Endothelial cell of umbilical vein (primary cell): ENCODE measurements at places on chromosomes 6 and 20.

- peak; percentile 18 for DNase-seq
These were observed 54.4 kb downstream of the PCNA start for GRCh38 chr20:5065166-5065878.

- DNase-seq = peak; percentile 38
These were observed 72.9 kb downstream of the HDGFL1 start for GRCh38 chr6:22642254-22642653.

GRCh38 chr6:136945711-136946121, 23.6 kb downstream of the SLC35D3 start:
- DNase-seq = no peak

DNA sequence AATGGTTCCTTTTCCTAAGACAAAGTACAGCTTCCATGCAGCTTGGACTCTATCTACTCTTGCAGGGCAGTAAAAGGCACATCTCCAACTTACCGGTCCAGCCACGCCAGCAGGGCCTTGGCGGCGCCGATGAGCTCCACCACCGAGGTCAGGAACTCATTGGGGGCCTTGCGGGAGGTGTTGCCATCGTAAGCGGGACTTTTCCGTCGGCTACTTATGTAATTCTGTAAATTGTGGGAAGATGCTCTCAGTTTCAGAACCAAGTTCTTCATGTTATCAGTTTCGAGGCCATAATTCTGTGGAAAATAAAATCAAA, 68.5 kb downstream of the CNKSR3 start:
- no peak for DNase-seq

- DNase-seq = peak; percentile 80
These were observed 481.2 kb downstream of the HAO1 start for GRCh38 chr20:7459083-7459482.

DNA sequence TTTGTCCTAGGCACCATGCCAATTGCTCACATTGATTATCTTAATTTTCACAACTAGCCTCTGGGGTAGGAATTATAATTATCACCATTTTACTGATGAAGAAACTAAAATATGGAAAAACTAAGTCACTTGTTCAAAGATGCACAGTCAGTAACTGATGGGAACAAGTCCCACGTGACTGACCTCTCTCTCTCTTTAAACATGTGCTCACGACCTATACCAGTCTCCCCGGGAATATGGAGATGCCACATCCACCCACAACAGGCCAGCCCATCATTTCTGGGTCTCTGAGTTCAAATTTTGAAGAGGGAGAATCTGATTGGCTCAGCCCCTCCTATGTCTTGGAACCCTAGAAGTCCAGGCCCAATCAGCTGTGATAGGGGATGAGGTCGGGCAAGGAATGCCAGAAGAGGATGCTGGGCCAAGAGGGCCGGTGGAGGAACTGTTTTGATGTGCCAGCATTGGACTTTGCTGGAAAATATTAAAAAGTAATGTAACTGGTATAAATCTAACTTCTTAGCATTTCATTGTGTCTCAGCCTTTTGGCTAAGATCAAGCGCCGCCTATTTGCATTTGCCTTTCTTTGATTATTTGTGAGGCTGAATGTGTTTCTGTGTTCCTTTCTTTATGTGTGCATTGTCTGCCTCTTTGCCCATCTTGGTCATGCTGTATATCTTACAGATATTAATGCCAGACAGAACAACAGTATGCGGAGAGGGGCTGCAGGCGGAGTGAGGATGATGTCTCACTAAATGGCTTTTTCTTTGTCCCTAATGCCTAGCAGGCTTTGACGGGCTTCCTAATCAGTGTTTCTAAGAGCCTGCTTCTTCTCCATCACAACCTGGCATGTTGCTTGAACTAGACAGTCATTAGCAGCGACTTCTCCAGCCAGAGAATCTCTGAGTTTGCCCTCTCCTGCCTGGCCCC, 126.6 kb downstream of the VEGFA start:
- no peak for DNase-seq

- DNase-seq = peak; percentile 70
These were observed 70.0 kb downstream of the SNX5 start for GRCh38 chr20:17898548-17898994.

DNA sequence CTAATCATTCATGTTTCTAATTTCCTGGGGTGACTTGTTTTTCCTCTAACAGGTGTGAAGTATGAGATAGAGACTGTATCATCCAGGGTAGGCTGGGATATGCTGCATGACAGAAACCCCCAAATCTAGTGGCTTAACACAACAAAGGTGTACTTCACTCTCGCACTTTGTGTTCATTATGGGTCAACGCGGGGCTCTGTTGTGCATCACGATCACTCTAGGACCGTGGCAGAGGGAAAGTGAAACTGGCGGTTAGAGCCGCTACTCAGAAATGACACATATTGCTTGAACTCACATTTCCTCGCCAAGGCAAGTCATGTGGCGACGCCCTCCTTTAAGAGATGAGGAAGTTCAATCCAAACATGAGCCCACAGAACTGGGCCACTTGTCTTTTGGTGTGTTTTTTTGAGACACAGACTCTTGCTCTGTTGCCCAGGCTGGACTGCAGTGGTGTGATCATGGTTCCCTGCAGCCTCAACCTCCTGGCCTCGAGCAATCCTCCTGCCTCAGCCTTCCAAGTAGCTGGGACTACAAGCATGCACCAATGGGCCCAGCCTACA, 41.3 kb downstream of the PCNA start:
- peak; percentile 72 for DNase-seq

DNA sequence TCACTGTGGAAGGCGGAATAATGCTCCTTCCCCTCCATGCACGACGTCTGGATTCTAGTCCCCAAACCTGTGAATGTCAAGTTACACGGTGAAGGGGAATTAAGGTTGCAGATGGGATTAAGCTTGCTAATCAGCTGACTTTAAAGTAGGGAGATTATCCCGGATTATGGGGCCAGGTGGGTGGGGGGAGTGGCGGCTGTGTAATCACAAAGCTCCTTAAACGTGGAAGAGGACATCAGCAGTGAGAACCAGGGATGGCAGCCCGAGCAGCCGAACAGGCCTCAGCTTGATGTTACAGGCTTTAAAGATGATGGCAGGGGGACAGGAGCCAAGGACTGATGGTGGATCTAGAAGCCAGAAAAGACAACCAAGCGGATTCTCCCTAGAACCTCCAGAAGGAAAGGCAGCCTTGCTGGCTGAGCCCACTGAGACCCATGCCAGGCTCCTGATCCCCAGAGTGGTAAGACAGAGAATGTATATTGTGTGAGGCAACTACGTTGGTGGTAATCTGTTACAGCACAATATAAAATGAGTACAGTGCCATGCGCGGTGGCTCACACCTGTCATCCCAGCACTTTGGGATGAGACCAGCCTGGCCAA, 117.5 kb downstream of the SCML4 start:
- DNase-seq = no peak

DNA sequence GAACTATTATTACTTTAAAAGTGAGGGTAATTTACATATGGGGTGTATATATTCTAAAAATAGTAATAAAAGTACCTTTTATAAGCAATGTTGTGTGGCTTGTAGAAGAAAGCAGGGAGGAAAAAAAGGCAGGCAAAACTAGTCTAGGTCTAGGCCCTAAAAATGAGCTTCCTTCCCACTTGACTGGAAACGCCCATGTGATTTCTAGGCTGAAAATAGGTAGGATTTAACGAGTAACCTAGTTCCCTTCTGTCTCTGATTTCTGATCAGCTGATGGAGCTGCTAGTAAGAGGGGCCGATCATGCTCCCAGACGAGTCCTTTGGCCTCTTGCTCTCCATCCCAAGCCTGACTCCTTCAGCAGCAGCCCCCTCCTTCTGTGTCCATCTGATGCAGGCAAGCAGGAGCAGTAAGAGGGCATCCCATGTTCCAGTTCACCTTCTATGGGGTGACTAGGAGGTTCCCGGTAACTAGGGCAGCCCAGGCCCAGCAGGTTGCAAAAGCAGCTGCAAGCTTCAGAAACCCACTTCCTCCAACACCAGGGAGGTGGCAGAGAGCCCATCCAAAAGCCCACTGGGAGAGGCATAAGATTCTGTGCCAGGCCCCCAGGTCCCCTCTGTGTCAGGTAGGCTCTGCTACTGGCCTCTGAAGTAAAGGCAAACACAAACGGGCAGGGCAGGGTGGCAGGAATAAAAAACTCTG, 24.4 kb downstream of the TBC1D20 start:
- DNase-seq = peak; percentile 8
